Central memory CD4-positive, alpha-beta T cell (primary cell): ENCODE measurements at places on chromosomes 13 and 19.

DNA sequence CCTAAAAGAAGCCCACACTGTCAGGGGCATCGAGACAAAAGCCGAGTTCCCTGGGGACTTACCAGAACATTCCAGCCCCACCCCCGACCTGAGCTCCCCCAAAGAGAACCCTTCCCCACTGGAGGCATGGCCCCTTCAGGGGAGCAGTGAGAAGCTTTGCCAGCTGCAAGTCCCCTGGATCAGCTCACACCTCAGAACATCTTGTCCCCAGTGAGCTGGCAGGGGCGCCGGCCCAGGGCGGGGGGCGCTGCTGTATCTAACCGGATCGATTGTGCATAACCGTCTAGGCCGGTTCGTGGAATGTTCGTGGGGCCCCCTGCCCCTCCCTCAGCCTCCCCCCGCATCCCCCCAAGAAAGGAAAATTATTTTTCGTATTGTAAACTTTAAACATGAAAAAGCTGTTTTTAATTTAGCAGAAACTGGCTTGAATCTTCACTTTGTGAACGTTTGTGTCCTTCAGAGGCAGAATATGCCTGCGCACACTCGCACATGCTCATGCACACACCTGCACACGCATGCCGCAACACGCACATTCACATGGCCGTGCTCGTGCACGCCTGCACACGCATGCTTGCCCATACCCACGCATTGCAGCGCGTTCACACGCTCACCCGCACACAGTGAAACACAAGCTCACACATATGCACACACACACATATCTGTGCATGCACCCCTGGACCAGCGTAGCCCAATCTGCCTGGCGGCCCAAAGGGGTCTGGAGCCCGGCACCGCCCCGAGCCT lies 12.0 kb upstream of the CRTC1 start:
- no peak for DNase-seq

- DNase-seq = no peak
These were observed 4.1 kb downstream of the SWSAP1 start for GRCh38 chr19:11378319-11379189.

- no peak for DNase-seq
These were observed 34.4 kb downstream of the TPP2 start for GRCh38 chr13:102631198-102631597.

- no peak for DNase-seq
These were observed 31.8 kb upstream of the EHD2 start for GRCh38 chr19:47681388-47681787.

DNA sequence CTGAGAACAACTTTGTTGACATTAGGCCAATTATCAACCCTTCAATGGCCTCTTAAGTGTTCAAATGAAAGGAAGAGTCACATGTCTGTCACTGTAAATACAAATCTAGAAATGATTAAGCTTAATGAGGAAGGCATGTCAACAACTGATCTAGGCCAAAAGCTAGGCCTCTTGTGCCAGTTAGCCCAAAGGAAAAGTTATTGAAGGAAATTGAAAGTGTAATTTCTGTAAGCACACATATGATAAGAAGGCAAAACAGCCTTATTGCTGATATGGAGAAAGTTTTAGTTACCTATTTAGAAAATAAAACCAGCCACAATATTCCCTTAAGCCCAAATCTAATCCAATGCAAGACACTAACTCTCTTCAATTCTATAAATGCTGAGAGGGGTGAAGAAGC lies 604.7 kb downstream of the SLITRK6 start:
- DNase-seq = no peak

GRCh38 chr19:35978271-35978670 lies 16.7 kb upstream of the SDHAF1 start:
- DNase-seq = no peak

- peak; percentile 8 for DNase-seq
These were observed 82.3 kb upstream of the C1QTNF9B start for GRCh38 chr13:23979361-23980159.

GRCh38 chr19:4319067-4319718 lies 14.8 kb downstream of the FSD1 start:
- no peak for DNase-seq

GRCh38 chr19:8352134-8352827 lies 9.2 kb upstream of the KANK3 start:
- no peak for DNase-seq

DNA sequence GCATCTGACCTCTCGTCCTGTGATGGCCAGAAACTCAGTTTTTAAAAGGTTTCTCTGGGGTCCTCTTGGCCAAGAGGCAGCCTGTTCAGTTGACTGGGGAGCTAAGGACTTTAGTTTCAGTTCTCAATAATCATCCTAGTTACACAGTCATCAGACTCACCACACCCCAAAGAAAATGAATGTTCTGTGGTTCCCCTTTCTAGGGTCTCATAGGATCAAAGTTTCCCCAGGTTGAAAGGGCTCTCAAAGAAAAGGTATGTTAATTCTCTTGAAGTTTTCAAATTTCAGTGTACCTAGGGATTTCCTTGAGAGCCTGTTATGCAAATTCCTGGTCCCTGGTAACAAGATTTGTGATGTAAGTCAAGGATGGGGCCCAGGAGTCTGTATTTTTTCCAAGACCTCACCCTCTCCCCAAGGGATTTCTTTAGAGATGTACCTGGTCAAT lies 94.9 kb downstream of the FAM216B start:
- no peak for DNase-seq

DNA sequence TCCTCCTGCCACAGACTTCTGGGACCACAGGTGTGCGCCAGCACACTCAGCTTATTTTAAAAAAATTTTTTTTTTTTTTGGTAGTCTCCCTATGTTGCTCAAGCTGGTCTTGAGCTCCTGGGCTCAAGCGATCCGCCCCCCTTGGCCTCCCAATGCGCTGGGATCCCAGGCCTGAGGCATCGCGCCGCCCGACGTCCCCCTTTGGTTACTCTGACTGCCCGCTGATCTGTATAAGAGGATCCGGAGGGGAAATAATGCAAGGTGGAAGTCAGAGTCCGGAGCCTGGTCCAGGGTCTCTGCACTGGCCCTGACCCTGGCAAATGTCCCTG lies 486 bp upstream of the ZNF805 start:
- DNase-seq = no peak

DNA sequence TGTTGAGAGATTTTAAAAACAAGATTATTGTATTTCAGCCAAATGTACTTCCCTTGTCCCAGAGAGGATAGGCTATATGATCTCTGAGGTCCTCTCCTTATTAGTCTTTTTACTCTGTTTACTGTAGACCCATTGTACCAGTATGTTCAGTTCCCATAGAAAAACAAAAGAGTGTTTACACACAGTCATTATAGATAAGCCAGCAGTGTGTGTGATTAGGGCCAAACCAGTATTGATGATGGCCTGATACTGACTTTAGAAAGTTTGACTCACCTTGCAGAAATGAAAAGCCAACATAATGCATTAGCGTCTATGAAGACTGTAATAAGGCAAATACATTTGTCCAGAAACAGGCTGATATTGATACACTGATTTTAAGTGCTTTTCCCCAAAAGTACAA lies 6.2 kb downstream of the MTUS2 start:
- DNase-seq = no peak

DNA sequence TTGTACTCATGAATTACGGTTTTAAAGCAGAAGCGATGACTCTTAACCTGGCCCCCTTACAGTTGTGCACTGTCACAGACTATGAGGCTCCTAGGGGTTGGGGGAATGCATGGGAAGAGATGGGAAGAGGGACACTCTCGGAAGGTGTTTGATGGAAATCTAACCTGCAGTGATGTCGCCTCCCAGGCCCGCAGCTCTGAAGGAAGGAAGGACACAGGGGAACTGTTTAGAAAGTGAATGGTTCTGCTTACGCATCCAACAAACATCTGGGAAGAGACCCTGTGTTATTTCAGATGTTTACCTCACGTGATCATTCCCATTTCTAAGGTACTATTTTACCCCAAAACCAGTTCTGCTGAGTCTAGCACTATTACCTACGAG lies 48.0 kb upstream of the SLC7A9 start:
- DNase-seq = no peak
